ENCODE measurements at places on chromosomes 1 and 21.

DNA sequence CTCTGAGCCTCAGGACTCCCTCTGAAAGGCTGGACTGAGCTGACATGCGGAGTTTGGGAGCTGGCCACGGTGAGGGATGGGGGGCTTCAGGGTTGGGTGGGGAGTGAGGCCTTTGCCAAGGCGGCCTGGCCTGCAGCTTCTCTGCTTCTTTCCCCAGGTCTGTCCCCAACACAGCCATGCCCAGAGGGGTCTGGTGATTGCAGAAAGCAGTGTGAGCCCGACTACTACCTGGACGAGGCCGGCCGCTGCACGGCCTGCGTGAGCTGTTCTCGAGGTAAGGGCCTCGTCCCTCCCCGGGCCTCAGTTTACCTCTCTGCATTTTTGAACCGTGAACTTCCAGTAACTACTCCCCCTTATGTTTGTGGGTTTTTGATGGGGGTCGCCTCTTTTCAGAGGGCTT is 48.6 kb downstream of the TNFRSF8 start:
- no peak for DNase-seq

DNA sequence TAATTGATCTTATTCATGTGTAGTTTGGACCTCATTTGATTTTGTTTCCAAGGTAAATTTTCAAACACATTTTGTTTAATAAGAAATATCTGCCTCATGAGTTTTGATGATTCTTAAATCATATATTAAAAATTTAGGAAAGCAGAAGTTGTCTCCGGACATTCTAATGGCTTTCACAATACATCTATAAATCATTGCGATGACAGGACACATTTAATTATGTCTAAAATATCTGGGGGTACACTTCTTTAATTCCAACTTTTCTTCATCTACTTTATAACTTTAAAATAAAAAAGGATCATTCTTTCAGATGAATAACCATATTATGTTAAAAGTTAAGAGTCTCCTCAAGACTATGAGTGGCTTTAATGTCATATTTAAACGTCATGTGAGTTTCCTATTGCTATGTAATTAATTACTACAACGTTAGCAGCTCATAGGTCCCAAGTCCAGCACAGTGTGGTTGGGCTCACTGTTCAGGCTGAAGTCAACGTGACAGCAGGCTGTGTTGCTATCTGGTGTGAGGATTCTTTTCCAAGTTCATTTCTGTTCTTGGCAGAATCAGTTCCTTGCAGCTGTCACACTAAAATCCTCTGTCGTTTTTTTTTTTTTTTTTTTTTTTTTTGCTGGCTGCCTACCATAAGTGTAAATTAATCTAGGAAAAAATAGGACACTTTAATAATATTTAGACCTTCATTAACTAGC is 893.5 kb downstream of the LTN1 start:
- DNase-seq, result no peak

GRCh38 chr1:155801149-155801548 is 55.9 kb downstream of the GON4L start:
- no peak for DNase-seq

DNA sequence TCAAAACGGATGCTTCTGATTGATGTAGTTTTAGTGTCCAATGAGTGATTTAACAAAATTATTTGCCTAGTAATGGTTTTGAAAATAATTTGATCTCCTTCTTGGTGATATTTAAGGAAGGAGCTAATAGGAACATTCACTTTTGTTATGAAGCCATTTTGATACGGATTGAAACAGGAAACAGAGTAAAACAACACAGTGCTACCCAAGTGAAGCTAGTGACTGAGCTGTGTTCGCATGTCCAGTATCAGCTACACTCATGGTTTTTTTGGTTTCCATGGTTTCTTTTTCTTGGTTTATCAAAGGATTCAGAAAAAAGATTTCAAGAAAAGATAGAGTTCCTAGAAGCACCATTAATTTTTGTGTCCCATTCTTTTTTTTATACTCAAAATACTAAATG is 40.1 kb upstream of the PLEKHO1 start:
- DNase-seq, result no peak

DNA sequence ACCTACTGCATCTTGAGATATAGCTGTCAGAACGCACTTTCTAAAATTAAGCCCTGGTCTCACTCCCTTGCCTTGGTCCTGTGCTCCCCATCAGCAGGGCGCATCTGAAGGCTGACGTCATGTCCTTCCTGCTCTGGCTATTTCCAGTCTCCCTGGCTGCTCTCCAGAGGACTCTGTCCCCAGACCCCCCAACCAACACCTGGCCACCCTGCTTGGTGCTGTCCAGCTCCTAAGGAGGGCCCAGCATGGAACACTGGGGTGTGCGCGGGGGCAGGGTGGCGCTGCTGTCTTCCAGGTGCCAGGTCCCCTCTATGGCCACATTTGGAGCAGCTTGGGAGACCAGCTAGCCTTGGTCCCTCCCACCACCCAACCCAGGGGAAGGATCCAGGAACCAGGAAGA is 8.3 kb downstream of the TNNT2 start:
- no peak for DNase-seq

DNA sequence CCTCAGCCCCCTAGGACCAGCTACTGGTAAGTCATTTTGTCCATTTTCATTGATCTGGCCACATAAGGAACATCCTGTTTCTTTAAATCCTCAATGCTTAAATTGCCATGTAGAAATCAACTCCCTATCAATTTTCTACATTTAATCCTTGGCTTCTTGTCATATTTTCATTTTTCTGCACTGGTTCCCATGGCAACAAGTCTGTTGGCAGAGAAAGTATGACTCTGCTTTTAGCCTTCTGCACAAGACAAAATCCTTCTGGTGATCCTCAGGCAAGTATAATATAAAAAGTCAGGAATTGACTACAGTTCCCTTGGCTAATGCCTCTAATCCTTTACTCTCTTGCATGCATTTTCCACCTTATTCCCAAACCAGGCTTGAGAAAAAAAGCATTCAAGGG is 65.0 kb downstream of the LRRC40 start:
- no peak for DNase-seq

GRCh38 chr1:106217765-106218164 is 838.7 kb upstream of the PRMT6 start:
- DNase-seq, result no peak

- DNase-seq, result no peak
Measured at GRCh38 chr1:191818198-191818597, 340.1 kb upstream of the RGS18 start.

DNA sequence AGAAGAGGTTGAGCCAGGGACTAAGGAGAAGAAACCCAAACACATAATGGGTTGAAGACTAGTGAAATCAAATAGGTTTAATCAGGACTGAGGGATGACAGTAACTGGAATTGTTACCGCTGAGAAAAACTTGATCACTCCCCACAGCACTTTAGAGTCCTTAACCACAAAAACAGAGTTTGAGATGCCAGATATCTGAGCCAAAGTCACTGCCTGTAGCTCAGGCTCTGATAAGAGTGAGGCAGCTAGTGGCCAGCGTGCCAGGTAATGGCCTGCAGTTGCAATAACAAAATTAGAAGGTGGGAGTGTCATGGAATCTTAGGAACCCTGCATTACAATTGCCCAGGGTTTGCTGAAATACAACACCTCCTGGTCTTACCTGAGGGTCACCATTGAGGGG is 48.0 kb downstream of the PRKAB2 start:
- no peak for DNase-seq

DNA sequence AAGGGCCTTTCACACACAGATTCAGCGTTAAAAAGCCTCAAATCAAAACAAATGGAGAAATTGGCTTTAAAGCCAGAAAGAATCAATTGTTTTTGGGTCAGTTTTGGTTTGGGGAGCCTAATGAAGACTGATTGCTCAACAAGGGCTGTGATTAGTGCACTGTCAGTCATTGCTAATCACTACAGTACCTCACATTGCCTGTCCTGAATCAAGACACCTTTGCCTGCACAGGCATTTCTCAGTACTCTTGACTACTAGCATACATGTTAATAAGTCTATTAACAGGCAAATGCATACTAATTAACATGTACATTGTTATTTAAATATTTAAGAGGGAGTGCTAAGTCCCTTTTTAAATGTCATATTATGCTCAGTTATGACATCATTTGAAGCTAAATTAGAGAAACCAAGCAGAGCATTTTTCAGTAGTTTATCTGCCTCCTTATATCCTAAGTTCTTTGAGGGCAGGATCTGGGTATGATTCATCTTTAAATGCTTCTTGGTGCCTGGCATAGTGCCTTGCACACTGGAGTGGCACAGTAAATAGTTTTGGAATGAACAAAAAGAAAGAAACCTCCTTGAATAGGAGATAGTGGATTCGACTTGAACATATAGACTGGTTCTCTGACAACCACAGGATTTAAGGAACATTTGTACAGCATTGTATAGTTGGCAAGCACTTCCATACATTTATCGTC is 25.8 kb upstream of the CCN1 start:
- DNase-seq, result no peak

DNA sequence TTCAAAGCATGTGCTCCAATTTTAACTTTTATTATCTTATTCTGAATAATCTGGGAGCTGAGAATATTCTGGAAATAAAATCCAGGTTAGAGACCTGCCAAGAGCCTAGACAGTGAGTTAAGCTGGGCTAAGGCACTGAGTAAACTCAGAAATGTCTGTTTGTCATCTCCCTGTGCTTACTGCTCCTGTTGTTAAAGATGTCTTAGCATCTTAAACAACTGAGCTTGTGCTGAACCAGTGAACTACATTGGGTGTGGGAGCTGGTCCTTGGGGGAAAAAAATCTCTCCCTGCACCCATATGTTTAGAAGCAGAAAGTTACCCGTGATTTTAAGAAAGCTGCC is 25.0 kb upstream of the AHCYL1 start:
- DNase-seq, result no peak

- no peak for DNase-seq
Measured at GRCh38 chr1:186143481-186143880, 231.6 kb downstream of the TPR start.

GRCh38 chr1:187961895-187962294 is 1133.1 kb downstream of the PLA2G4A start:
- DNase-seq, result no peak

DNA sequence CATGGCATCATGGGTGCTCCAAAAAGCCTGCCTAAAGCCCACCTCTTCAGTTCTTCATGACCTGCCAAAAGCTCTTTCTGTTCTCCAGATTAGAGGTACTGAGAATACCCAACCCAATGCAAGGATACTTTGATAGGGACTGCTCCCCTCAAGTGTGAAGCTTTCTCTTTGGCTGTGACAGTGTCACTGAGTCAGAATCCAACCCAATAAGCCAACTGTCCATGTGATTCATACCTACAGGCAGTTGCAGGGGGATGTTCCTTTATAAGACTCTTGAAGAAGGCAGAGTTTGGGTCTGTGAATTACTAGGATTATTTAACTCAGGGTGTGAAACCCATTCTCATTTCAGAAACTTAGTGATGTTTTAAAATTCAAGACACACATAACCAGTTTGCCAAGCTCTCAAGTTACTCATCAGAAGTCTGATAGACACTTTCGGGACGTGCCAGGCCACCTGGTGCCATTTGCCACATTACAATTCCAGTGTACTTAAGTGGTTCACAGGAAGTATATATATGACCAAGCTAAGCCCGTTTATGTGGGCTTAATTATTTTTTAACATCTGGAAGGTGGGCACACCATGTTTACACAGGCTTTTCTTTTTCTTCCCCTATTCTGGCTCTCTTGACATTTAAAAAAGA is 265.8 kb downstream of the NFIA start:
- no peak for DNase-seq

DNA sequence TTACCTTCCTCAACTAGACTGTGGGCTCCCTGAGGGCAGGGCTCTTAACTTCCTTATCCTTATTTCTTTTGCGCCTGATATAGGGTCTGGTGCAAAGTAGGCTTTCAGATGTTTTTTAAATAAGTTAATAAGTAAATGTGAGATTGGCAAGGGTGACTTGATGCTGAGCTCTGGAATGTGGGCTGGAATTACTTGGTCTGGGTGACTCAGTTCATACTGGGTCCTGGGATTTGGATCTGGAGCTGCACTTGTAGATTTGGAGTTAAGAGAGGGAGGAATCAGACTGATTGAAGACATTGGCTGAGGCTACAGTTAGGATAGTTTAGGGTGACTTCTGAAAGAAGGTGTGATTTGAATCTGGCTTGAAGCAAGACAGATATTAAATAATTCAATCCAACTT is 190.9 kb downstream of the GIPC2 start:
- DNase-seq, result no peak

DNA sequence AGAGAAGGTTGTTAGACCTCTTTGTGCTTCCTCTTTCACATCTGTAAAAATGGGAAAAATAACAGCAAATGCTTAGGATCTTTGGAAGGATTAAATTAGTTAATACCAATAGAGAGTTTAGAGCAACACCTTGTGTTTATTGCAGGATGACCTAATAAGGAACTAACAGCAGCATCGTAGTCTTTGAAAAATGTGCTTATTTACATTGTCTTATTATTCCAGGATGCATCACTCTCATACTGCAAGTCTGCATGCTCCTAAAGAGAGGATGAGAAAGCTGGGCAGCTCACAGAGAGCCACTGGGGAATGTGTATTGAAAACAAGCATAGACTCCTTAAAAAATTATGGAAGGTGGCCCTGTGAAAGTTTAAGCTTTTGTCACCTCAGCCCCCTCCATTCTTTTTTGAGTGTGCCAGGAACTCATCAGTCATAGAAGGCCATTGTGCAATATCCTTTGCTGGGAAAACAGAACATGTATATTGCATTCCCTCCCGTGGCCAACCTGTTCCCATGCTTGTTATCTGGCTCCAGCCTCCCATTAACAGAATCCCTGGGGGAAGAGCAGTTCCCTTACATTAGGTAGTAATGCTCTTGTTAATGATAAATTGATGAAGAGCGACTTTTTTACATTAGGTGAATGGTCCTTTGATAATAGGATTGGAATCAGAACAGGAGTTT is 180.7 kb downstream of the ZNF326 start:
- no peak for DNase-seq

DNA sequence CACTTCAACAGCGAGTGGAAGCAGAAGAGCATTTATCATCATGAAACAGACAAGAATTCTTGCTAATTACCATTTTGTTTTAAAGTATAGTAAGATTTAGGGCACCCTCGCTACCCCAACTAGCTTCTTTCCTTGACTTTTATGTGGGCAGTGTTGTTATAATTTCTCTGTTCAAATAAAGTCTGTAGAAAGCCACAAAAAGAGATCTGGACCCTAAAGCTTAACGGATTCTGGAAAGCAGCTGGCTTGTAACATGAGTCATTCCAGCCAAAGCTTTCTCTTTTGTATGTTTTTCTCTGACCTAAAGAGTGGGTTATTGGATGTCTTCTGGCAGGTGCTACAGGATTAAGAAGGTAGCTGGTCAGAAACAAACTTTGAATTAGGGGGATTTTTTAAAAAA is 37.4 kb downstream of the RUNX1 start:
- DNase-seq, result no peak

- no peak for DNase-seq
Measured at GRCh38 chr1:21264898-21265297, 25.4 kb downstream of the ECE1 start.

GRCh38 chr1:7171168-7171567 is 385.9 kb downstream of the CAMTA1 start:
- DNase-seq, result no peak

DNA sequence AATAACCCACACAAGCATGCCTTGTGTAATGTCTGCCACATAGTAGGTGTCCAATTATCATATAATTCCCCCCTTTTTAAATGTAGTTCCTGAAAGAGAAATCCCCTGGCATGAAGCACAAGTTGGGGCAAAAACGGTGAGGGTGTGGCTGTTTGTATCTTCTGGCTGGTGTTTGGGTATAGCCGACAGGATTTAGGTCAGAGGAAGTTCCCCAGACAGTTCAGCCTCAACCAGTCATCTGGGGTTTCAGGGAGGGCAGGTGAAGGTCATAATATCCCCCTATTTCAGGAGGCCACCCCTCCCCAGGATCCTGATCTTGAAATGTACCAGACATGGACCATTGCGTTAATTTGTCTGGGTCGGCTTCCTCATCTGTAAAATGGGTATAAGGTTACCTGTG is 29.1 kb upstream of the JUN start:
- DNase-seq, result peak; percentile 48

GRCh38 chr1:54287176-54287650 is 87.2 kb downstream of the MRPL37 start:
- peak; percentile 8 for DNase-seq
